ENCODE measurements at places on chromosomes 13 and 19.
A peak's percentile ranks its signal among the peaks of the same experiment; 100 is the strongest.

GRCh38 chr13:95245071-95245470, 56.2 kb downstream of the ABCC4 start:
- no peak for DNase-seq

- DNase-seq: peak; percentile 26
These were observed 4.1 kb upstream of the C13orf46 start for GRCh38 chr13:113977976-113978375.

GRCh38 chr13:78176880-78177279, 258.2 kb upstream of the EDNRB start:
- DNase-seq: no peak

DNA sequence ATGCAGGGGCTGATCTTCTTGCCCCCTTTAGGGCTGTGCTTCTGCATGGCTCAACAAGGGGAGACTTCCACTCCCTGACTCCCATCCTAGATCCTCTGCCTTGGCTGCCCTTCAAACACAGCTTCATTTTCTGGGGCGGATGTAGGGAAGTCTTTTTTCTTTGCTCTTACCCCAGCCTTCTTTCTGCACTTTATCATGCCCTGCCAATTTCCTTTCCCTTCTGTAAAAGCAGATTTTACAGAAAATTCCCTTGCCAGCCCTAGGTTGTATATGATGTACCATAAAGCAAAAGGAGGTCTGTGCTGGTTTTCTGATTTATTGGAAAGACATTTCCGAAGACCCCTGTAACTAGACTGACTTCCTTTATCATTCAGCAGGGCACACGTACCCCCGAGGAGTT, 283.4 kb downstream of the SHISA2 start:
- DNase-seq: no peak

- no peak for DNase-seq
These were observed 129.1 kb downstream of the TM9SF2 start for GRCh38 chr13:99630269-99630898.

- DNase-seq: no peak
These were observed 58.5 kb downstream of the CEBPG start for GRCh38 chr19:33432015-33432414.

GRCh38 chr13:43026262-43026661, 2.9 kb downstream of the DNAJC15 start:
- DNase-seq: no peak
